ENCODE measurements at places on chromosomes 5 and 9.
A peak's percentile ranks its signal among the peaks of the same experiment; 100 is the strongest.

- DNase-seq = no peak
Observed at GRCh38 chr5:78002690-78003089, 226.6 kb upstream of the TBCA start.

DNA sequence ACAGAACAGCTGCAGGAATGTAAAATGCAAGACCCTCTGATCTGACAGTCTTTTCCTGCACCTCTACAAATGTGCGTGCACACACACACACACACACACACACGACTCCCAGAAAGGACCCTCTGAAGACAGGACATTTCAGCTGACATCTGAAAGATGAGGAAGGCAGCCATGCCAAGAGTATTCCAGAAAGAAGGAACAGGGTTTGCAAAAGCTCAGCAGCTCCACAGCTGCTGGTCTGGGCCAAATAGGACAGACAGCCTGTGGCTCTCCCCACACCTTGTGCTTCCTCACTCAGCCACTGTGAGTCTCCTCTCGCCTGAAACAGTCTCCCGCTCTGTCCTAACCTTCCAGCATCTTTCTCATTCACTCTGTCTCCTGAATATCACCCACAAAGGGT lies 189.0 kb downstream of the PALM2AKAP2 start:
- no peak for DNase-seq

DNA sequence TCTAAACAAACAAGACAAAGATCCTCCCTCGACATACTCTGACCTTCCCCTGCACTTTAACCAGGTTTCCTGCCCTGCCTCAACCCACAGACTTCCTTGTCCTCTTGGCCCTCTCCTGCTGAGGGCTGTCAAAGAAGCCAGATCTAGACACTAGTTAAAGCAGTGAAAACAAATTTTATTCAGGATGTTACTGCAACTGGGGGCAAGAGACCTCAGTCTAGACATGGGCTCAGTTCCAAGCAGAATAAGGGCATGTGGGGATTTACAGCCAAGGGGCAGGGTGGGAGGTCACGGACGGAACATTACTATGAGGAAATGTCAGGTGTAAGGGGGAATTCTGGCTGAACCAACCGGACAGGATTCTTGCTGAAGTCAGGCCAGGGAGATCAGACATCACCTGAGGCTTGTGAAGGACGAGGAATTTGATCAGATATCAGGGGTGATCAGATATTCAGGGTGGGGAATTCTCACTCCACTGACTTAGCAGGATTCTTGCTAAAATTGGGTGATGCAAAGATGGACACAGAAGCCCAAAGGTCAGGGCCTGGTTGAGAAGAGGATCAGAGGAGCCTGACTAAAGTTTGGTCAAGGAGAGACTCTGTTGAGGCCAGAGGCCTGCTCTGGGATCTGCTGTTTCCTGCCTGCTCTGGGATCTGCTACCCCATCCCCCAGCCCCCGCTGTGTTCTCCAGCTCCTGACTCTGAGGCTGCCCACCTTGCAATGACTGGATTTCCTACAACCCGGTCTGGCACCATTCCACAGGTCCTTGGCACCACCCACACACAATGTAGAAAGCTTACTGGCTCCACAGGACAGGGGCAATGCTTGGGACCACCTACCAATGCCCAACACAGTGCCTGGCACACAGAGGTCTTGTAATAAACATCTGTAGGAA lies 21.5 kb downstream of the GABBR2 start:
- DNase-seq = no peak

DNA sequence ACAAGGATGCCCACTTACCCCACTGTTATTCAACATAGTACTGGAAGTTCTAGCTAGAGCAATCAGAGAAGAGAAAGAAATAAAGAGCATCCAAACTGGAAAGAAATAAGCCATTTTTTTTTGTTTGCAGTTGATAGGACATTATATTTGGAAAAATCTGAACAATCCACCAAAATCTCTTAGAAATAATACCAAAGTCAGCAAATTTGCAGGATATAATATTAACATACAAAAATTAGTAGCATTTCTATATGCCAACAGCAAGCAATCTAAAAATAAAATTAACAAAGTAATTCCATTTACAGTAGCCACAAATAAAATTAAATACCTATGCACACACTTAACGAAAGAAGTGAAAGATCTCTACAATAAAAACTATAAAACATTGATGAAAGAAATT lies 599.3 kb downstream of the CDH9 start:
- DNase-seq = no peak

DNA sequence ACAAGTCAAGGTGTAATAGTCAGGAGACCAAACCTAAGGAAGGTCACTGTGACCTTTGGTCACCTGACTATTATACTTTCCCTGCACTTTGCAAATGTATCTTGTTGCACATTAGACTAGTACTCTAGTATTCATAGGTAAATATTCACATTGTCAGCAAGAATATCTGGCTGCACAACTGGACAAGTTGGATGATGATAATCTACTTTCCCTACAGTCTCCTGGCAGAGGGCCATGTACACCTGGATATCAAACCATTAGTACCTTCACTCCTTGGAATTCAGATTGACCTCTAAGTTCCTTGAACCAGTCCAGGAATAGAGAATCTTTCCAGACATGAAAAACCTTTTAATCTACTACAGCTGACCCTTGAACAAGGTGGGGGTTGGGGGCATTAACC lies 344.8 kb downstream of the DEPDC1B start:
- DNase-seq = no peak

GRCh38 chr5:36944607-36945225 lies 68.1 kb downstream of the NIPBL start:
- DNase-seq = no peak

GRCh38 chr5:101306391-101307137 lies 403.5 kb upstream of the ST8SIA4 start:
- DNase-seq = no peak

- DNase-seq = no peak
Observed at GRCh38 chr9:68970151-68970550, 43.8 kb downstream of the PRKACG start.

- no peak for DNase-seq
Observed at GRCh38 chr5:74625742-74626241, 14.7 kb downstream of the ENC1 start.

- peak; percentile 18 for DNase-seq
Observed at GRCh38 chr5:35061211-35061770, 13.5 kb upstream of the AGXT2 start.

DNA sequence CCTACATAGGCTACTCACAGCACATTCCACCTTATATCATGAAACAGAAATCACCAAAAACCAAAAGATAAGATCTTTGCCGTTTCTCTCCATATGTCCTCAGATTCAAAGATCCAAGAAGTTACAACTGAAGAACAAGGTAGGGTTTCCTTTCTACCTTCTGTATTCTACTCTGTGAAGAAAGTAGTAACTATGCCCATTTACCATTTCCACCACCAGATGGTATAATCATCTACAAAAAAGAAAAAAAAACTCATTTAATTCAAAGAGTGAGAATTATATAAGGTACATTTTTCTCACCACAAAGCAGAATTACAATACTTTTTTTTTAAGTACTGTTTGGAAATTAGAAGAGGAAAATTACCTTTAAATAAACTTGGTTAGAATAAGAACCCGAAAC lies 172.6 kb upstream of the PTGER4 start:
- DNase-seq = no peak

- DNase-seq = peak; percentile 85
Observed at GRCh38 chr5:34656001-34656699, at the start of gene RAI14. Gene RAI14 (plus strand): TSS chr5:34656328. CDS start chr5:34686920, 30,592 bp downstream.

GRCh38 chr5:53010814-53011213 lies 21.7 kb downstream of the ITGA2 start:
- no peak for DNase-seq

- no peak for DNase-seq
Observed at GRCh38 chr9:91296354-91296753, 65.4 kb downstream of the AUH start.

- DNase-seq = no peak
Observed at GRCh38 chr5:114377050-114377844, 15.4 kb downstream of the KCNN2 start.

DNA sequence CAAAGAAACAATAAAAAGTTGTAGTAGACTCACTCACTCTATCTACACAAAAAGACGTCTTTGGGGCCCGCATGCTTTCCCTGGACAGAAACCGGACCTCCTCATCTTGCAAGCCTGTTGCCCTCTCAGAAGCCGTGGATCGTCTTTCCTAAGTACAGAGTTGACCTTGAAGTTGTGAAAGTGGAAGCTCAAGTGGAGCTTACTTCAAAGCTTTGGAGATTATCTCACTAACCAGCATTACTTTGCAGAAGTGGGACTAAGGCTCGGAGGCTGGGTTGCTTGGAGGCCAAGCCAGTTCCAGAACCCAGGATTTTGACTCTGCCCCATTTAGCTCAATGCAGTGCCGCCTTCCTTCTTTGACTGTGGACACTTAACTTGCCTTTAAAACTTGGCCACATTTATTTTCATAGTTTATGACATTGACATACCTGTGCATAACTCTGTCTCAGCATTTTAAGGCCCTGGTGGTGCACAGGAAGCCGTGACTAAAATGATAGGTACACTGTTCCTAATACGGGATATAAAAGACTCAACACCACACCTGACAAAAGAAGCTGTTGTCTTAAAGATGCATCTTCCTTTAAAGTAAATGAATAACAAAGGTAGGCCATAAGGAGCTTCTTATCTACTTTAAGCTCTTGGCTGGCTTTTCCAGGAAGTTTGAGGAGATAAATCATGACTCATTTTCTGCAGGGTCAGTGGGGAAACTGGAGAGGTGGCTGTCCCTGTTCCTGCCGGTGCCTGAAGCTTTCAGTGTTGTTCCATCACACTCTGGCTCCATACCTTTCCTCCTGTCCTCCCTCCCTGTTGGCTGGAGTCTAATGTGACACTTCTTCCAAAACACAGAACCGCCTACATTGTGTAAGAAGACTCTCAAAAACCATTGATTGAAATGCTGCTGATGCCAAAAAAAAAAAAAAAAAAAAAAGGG lies 10.7 kb downstream of the SLC25A25 start:
- no peak for DNase-seq

GRCh38 chr5:172640822-172641358 lies at the start of gene NEURL1B:
Gene NEURL1B (plus strand): TSS chr5:172641263. CDS start chr5:172641407, 144 bp downstream.
- DNase-seq = peak; percentile 82

DNA sequence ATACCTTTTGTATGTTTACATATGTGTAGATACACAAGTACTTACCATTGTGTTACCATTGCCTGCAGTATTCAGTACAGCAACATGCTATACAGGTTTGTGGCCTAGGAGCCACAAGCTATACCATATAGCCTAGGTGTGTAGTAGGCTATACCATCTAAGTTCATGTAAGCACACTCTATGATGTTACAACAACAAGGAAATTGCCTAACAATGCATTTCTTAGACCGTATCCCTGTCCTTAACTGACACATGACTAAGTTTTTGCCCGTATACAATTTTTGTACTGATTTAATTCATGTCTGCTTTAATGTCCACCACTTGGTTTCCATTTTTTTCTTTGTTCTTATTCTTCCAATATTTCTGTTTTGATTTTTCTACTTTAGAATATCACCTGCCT lies 18.5 kb downstream of the TNPO1 start:
- no peak for DNase-seq

DNA sequence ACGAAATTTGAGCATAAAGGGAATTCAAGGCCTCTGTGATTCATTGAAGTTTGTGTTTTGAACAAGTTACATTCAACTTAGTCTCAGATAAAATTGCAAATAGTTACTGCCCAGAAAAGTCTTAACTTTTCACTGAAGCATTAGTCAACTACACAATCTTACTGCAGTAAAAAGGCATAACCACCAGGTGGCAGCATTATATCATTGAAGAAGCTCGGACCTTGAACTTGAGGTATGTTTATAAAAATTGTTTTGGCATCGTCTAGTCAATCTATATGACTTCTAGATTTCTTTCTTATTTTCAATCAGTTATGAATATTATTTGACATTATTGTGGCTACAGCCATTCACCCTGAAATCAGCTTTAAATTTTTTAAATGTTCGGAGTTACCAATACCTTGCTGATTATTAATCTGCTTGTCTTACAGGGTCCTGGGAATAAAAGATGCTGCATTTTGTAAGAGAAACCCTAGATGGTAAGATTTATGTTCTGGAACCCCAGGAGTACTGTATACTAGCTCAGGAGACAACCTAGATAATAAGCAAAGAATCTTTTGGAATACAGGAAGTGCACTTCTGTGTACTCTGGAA lies 83.9 kb upstream of the GRAMD2B start:
- peak; percentile 65 for DNase-seq

- peak; percentile 12 for DNase-seq
Observed at GRCh38 chr5:116947691-116948528, 373.3 kb upstream of the SEMA6A start.

DNA sequence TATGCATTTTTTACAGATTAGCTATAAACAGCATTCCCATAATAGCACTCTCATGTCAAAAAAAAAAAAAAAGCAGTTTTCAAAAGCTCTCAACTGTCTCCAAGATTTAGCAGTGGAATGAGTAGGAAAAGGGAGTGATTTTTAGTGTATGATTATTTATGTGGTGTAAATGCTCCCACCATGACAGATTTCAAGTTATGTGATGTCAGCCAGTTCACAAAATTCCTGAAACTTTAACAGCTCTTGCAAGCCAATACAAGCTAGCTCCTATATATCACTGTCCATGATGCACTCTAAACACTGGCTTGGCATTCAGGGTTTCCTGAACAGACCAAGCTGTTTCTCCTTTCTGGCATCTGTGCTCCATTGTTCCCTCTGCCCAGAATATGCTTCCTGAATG lies 7.9 kb upstream of the ANKDD1B start:
- no peak for DNase-seq

GRCh38 chr5:114296191-114296590 lies 65.7 kb upstream of the KCNN2 start:
- no peak for DNase-seq

DNA sequence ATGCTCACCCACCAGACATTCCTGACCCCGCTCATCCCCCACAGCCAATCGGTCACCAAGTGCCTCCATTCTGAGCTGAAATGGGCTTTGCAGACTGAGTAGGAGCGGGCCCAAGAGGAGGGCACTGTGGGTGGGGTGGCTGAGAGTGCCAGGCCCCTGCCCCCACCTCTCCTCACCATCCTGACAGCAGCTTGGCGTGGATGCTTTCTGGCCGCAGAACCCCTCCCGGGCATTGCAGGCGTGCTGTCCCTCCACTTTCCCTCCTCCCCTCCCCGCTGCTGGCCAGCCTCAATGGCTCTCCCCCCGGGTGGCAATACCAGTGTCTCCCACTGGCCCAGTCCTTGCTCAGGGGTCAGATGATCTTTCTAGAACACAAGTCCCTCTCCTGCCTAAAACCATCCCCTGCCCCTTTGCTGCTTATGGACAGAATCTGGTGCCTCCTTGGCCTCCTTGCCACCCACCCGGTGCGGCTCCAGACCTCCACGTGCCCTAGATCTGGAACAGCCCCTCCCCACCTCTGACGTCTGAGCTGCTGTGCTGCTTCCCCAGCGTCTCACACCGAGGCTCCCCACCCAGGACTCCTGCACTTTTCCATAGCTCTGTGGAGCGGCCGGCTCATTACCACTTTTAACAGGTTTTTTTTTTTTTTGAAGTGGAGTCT lies 6.1 kb downstream of the FLT4 start:
- DNase-seq = no peak

Data from ovary (tissue), 10 donors.